ENCODE measurements at places on chromosomes 2 and 18.

- no peak for DNase-seq
Measured at GRCh38 chr2:64000630-64001381, 18.4 kb downstream of the VPS54 start.

DNA sequence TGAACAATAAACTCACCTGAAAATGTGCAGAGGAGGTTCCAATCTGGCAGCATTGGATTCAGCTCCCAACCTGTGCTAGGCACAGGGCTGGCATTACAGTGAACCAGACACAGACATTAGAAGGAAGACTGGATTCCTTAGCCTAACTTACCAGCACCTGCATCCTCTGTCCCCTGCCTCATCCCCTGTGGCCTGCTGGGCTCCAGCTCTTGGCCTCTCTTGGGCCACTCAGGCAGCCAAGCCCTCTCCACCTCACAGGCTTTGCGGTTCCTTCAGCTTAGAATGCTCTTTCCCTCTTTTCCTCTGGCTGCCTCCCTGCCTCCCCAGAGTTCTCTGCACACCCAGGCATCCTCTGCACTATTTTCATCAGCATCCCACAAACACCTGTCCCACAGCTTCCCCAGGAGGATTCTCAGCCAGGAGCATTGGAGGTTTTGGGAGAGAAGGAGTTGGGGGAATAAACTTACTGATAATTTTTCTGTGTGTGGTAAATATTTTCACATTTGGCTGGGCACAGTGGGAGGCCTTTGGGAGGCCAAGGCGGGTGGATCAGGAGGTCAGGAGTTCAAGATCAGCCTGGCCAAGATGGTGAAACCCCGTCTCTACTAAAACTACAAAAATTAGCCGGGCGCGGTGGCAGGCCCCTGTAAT is 132.0 kb downstream of the INHBB start:
- no peak for DNase-seq

DNA sequence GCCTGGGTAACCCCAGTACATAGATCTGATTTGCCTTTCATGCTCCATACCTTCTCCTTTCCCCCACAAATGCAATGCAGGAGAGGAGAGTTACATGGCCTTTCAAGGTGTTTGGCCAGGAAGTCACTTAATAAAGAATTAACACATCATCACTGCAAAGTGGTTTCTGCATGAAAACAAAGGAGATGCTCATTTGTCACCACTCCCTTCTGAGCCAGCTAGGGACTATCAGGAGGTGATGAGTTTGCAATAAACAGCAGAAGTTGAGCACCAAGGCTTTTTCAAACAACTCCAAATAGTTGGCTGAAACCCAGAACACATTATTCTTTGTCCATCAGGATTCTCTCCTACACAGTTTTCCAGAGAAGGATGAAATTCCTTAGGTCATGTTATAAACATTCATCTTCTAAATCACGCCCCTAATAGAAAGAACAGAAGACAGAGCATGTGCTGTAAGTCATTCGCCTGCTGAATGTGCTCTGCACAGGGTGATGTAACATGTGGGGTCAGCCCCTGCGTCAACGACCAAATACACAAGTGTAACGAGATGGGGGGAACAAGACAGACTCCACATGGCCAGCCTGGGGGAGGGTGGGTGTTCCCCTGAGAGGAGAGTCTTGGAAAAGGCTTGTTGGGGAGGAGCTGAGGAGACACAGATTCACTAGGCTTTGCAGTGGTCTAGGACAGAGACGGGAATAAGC is 87.3 kb upstream of the RMDN2 start:
- DNase-seq, result no peak

GRCh38 chr2:71275939-71276310 is 49.0 kb upstream of the PAIP2B start:
- no peak for DNase-seq

- no peak for DNase-seq
Measured at GRCh38 chr18:13536578-13536977, 189.8 kb downstream of the FAM210A start.

DNA sequence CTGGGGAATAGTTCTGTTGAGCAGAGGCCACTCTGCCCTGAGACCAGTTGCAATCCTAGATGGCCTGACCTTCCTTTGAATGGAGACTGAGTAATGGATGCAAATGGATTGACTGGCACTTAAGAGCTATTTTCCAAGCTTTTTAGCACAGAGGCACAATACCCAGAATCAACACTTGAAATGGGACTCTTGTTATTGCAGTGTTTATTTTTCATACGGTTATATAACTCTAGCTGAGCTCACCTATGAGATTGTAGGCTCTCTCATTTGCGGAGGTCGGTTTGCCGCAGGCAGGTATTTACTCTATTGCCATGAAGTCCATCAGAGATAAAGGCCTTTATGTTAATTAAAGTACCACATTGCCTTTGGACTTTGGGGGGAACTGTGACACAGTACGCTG is 422.3 kb upstream of the CELF4 start:
- DNase-seq, result no peak

DNA sequence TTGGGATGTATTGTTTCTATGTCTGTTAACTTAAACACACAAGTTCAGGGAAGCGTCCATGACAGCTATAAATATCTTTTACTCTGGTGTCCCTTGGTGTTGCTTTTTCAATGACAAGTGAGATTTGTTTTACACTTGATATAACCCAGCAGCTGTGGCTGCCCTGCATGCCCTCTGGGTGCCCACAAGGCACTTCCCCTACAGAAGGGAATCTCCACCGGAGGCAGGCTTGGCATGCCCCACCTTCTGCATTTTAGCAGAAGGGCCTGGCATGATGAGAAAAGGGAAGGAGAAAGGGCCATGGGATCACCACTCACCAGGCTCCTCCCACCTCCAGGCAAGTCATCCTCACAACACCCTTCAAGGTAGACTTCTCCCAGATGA is 68.7 kb downstream of the TMEM247 start:
- no peak for DNase-seq

DNA sequence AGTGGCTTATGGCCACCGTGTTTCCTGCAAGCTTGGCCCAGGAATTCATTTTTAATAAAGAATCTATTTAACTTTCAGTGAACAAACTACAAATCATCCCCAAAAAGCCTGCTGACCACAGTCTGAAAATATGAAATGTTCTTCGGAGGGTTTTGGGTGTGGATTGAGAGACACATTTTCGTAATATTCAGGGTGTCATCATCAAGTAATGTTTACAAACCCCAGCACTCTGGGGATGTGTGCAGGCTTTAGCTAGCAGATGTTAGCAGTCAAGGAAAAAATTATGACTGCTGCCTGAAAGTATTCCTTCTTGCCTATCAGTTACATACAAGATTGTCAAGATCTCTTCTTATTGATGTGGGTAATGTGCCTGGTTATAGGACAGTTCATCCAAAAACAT is 143.9 kb upstream of the FN1 start:
- DNase-seq, result no peak

DNA sequence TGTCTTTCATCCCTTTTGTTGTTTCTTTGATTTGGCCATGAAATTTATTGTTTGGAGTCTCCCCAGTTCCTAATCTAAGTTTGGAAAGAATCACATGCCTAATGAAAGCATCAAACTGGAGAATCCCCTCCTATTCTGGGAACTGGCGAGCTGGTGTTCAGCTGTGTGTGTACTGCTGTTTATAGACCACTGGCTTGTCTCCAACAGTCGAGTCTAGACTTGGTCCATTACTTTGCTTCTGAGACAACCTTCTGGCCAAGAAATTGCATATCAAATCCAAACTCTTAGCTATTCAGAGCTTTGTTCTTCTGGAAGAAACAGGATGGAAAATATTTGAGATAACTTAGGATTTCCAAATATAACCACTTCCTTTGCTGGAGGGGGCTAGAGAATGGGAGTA is 111.5 kb upstream of the THSD7B start:
- no peak for DNase-seq

DNA sequence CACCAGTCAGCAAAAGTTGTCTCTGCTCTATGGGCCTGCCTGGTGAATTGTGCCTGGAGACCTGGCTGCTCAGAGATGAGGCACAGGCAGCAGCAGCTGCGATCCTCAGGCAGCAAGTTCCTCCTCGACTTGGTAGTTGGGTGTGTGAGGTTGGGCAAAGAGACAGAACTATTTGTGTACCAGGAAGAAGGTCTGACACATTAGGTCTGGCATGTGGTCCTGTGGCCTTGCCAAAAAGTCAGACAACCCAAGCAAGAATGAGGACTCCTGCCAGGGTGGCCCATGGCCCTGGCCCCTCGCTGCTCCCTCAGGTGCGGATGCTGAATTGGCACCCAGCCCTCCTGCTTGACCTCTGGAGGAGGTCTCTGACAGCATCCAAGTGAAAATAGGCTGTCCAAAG is 192.7 kb downstream of the DYSF start:
- no peak for DNase-seq

DNA sequence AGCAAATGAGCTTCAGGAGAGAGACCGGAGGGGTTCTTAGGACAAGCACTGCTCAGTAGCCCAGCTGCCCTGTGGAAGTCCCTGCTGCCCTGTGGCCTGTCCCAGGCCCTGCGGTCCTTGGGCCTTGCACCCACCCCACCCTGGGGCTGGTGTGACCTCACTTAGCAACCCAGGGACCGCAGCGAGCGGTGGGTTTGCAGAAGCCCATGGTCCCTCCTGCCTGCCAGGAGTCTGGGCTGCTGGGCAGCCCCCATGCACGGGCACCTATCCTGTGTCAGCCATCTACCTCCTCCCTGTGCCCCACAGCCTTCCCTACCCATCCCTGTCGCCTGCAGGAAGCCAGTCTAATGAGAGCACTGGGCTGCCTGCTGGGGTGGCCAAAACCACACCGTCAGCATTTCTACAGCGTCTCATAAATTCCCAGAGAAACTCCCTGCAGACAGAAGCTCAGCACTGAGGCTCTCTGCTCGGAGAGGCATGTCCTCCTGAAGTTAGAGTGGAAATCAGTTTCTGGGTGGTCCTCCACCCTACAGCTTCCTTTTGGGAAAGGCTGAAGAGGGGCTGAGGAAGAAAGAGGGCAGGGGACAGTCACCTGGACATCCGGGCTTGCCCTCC is 231.1 kb upstream of the HS6ST1 start:
- no peak for DNase-seq

DNA sequence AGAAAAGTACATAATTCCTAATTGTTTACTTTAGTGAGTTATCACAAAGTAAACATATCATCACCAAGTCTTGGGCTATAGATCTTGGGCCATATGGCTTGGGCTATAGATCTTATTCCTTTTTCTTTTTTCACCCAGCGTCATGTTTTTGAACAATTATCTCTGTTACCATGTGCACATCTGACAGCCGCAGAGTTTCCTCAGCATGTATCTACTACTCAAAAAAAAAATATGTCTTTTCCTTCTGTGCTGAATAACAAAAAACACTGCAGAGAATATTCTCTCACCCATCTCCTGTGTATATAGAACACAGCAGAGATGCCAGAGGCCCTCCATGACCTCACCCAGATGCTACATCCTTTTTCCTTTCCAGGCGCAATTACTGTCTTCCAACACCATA is 76.2 kb upstream of the MYO3B start:
- no peak for DNase-seq

- DNase-seq, result no peak
Measured at GRCh38 chr2:166516712-166517303, 22.8 kb upstream of the SCN7A start.

DNA sequence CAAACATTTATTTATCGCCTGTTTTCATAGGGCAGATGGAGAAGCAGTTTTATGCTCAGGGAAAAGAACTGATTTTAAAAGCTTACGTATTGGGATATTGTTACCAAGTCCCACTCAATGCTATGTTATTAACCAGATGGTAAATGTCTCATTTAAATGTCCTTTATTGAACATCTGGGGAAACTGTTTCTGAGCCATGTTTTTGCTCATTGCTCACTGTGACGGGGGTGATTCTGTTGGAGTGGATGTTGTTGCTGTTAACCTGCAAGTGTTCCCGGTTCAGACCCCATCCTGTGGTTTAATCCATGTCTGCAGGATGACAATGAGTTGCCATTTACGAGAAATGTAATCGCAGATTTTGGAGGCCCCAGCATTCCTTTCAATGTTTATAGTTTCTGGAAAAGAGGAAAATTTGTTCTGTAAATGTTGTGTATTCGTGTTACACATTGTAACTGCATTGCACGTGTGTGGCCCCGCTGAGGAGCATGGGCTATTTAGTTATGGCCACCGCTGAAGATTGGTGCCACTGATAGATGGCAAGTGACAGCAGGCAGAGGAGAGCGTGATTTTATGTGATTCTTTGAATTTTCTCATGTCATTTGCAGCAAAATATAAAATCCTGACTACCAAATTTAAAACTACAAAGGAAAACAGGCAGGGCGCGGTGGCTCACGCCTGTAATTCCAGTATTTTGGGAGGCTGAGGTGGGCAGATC is 174.8 kb upstream of the COPS8 start:
- no peak for DNase-seq

Measured in stimulated activated CD4-positive, alpha-beta T cell treated with anti-CD3 and anti-CD28 coated beads, Interleukin-2, amount 100 ng/mL, for 4 hours (primary cell).